ENCODE measurements at places on chromosomes 16 and 17.

DNA sequence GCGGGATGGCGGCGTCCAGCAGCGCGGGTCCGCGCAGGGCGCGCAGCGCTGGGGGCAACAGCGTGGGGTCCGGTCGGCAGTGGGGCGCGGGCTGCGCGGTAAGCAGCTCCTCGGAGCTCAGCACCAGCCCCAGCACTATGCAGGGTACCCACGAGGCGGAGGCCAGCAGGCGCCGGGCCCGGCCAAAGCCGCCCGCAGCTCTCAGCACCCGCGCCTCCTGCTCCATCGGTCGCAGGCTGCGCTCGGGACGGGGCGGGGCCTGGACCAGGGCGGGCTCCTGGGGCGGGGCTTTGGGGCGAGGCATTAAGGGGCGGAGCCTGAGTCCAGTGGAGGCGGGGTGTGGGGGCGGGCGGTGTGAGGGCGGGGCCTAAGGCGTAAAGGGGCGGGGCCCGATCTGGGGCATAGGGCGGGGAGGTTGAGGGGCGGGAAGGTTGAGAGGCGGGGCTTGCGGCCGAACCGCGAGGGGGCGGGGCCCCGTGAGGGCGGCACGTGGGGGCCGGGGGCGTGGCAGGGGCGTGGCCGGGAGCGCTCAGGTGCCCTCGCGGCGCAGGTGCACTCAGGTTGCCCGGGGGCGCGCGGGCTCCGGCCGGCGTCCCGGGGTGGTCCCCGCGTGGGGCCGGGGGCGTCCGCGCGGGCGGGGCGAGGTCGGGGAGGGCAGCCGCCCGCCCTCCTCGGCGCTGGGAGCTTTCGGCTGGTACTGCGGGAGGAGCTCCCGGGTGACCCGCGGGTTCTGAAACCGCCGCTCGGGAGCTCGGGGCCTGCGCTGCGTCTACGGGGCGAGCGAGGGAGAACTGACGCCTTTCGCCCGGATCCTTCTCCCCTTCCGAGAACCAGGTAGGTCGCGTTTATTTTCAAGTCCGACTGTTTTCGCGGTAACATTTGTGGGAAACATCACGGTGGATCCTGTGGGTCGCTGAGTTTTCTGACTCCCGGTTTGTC, 1.4 kb upstream of the SLC22A31 start:
- peak; percentile 67 for DNase-seq

DNA sequence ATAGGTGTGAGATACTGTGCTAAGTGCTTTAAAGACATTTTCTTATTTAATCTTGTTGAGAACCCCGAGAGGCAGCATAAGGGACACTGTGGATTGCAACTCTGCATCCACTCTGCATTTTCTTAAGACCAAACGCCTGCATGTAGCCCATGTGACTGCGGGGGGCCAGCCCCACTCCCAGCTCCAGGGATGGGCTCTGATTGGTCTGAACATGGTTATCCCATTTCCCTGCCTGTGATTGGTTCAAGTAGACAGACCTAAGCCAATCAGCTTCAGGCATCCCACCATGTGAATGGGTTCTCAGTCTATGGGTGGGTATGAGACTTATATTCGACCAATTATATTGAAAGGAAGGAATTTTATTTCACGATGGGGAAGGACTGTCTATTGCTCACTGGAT, 33.2 kb upstream of the USP7 start:
- DNase-seq, result no peak

DNA sequence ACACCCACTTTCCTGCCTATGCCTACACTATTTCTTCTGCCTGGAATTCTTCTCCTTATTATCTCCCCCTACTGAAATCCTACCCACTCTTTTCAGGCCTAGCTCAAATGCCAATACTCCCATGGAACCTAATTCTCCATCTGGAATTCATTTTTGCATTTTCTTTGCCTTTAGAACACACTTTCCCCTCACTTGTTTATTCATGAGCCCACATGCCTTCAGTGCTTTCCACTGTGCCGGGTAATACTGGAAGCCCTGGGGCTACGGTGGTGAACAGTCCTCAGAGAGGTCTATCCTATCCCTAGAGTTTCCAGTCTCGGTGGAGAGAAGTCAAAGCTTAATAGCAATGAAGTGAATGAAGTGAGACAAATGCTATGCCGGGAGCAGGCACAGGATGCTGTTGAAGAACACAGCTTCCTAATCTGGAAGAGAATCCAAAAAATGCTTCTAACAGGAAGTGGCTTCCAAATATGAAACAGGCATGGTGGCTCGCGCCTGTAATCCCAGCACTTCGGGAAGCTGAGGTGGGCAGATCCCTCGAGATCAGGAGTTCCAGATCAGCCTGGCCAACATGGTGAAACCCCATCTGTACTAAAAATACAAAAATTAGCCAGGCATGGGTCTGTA, 322.4 kb downstream of the GRIN2A start:
- DNase-seq, result no peak

GRCh38 chr17:81011951-81012350, 20.3 kb downstream of the CHMP6 start:
- no peak for DNase-seq

DNA sequence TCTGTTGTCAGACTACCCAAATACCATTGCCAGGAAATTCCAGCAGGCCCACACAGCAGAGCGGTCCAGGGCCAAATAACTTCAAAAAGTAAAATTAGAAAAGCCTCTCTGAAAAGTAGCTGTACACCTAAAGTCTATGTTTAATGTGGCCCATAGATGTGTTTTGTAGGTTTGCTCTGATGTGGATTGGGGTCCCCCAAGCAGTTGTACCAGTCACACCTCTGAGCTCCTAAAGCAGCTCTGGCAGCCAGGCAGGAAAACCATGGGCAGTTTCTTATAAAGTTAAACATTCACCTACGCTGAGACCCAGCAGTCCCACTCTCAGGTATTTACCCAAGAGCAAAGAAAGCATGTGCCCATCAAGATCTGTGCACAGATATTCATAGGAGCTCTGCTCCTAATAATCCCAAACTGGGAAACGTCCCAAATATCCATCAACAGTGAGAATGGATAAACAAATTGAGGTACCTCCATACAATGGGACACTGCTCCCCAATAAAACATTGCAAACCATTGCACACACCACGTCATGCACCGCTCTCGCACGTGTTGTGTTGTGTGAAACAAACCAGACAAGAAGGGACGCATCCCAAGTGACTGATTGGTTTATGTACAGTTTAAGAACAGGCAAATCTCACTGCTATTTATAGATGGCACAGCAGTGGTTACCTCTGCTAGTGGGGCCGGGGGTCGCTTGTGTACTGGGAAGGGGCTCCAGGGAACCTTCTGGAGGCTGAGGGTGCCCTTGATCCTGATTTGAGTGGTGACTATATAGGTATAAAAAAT, 15.8 kb upstream of the PRM1 start:
- DNase-seq, result peak; percentile 91

- DNase-seq, result no peak
Measured at GRCh38 chr17:62970610-62971009, 4.6 kb downstream of the TANC2 start.

DNA sequence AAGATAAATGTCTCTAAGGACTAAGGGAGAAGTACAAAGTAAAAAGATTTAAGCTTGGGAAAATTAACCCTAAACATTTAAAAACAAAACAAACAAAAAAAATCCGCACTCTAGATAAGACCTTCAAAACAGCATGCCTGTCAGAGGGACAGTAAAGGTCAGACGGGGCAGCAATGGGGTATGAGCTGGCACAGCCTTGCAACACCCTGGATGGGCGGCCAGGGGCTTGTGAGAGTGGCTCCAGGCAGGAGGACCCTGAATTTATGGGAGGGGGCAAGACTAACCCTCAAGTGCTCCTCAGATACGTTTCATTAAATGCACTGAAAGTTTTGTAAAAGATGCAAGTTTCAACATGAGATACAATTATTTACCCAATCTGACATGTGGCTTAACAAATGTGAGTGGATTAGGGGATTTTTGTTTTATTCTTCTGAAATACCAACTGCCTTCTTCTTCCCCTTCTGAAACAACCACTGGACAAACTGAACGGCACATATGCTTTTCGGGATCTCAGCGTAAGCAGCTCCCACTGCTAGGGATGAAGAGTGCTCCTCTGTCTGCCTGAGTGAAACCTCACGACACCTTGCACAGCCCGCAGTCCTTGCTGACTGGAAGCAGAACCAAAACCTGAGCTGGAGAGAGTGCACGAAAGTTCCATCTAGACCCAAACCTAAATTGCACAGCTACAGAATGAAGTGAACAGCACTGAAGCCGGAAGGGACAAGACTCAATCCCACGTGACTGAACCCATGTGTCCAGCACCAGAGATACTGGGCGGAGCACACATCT, 128.4 kb downstream of the ANKRD11 start:
- peak; percentile 55 for DNase-seq

DNA sequence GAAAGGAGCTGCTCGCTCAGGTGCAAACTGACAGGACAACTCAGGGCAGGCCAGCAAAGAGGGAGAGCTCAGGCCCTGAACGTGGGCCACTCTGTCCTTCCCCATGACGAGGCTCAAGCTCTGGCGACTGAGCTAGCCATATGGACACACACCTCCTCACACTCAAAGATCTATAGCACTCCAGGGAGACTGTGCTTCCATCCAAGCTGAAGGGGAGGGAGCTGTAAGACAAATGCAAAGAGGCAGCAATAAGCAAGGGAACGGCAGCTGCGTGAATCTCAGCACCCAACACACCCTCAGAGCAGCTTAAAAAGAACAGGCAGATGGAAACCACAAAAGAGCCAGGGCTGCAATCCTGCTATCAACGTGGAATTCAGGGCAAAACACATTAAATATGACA, 13.5 kb downstream of the NUDT16L1 start:
- no peak for DNase-seq

DNA sequence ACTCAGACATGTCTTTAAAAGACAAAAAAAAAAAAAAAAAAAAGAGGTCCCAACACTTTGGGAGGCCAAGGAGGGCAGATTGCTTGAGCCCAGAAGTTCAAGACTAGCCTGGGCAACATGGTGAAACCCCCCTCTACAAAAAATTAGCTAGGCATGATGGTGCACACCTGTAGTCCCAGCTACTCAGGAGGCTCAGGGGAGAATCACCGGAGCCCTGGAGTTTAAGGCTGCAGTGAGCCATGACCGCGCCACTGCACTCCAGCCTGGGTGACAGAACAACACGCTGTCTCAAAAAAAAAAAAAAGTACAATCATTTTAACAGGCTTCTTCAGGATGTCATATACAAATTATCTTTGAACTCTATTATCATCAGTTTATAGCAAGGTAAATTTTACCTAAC, 22.0 kb downstream of the C16orf87 start:
- DNase-seq, result no peak

DNA sequence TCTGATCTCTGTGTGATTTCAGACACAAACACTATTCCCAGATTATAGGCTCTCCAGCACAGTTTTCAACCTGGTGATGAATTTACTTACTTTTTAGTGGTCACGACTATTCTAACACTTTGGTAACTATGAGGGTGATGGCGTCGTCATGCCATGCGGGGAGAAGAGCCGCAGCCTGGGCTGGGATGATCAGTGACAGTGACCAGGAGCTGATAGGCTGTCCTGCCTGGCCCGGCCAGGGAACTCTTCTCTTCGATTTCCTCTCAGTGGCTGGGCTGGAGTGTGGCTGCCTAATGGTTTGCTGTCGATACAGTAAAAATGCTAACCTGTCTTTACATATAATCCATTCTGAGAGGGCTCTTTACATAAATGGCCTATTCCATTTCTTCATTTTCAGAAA, 113.1 kb downstream of the IRX3 start:
- DNase-seq, result no peak

GRCh38 chr16:6246266-6246665, 1086.4 kb upstream of the RBFOX1 start:
- no peak for DNase-seq

- no peak for DNase-seq
Measured at GRCh38 chr17:19579867-19580565, 46.4 kb downstream of the SLC47A1 start.

GRCh38 chr17:77527409-77527808, 386.6 kb downstream of the SEC14L1 start:
- no peak for DNase-seq

DNA sequence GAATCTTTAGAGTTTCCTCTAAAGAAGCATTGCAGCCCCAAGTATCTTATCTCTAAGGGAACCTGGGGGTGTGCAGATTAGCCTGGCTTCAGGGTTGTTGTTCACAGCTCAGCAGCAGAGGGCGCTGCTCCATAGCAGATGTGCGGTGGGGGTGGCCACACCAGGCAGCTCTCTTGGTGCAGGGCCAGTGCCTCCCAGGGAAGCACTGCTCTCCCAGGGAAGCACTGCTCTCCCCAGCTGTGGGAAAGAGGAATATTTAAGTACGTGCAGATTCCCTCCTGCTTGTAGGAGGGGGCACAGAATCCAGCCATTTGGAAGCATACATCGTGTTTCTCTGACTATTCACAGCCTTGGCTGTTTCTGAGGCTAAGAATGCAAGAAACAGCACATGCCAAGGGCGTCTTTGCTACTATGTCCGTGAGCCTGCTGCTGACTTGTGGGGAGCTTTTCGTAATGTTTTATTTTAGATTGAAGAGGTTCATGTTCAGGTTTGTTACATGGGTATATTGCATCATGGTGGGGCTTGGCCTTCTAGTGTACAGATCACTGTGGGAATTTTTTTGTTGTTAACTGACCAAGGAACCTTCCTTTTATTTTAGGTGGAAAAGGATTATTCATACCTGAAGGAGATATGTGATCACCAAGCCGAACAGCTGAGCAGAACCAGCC, 217.8 kb downstream of the SPECC1 start:
- peak; percentile 86 for DNase-seq

DNA sequence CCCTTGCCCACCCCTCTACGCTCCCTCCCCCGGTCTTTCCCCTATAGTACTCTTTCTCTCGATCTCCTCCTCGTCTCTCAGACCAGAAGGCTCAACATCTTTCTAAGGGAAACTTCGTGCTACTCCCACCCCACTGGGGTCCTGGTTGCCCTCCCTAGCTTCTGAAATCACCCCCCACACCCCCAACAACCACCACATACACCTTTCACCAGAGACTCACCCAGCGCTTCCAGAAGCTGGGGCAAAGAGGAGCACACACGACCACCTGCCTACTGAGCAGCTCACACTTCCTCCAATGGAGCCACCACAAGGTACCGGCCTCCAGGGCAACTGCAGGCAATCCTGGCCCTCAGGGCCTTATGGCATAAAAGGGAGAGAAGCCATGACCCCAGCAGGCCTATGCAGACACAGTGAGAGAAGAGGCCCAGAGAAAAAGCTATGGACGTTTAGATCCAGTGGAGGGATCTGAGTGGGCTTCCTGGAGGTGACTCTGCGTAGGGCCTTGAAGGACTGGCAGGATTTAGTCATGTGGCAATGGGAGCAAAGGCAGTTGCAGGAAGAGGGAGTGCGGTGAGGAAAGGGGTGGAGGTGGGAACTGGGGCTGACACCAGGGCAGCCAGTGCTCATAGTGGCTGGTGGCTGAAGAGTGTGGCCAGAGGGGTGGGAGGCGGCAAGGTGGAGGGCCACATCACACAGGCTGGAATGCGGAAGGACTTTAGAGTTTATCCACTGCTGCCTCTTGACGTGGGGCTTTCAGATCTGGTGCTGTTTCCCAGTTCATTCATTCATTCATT, 12.1 kb upstream of the TMEM92 start:
- no peak for DNase-seq

Data from fibroblast of villous mesenchyme (primary cell).